ENCODE measurements at places on chromosomes 13 and 19. TPM values are rescaled to one million over a fixed set of nuclear protein-coding genes. Genes with fewer than 3 reads are reported as not detected.

The SKA3 gene
- total RNA-seq, result 0.65 TPM

GRCh38 chr19:1592024-1592754 is 476 bp downstream of the MBD3 start:
- DNase-seq, result peak; percentile 90

The SOX1 gene
- not detected for total RNA-seq

- no peak for DNase-seq
Measured at GRCh38 chr19:53626976-53627375, 4.8 kb upstream of the DPRX start.

DNA sequence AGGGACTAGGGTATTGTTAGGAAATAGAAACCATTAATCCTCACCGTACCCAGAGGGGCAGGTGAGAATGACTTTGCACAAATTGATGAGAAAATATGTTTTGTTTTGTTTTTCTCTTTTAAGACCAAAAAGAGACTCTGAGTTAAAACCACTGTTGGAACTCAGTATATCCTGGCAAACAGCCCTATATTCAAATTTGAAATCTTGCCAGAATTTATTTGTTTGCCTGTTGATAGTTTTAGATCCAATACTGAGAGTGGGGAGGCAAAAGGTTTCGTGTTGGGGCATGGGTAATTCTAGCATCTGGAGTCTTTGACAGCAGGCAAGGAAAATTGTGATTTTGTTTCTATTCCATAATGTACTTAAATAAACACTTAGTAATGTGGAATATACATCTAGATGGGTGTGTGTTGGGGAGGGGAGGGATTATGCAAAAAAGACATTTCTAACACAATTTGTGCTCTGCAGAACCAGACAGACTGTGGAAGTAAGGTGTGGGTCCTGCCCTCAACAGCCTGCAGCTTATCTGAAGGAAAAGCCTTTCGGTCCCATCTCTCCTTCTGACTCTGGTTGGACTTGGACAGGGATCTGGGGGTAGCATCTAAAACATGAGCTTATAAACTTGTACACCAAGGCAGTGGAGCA is 190.7 kb downstream of the OXGR1 start:
- no peak for DNase-seq

The VSIG10L gene
- 0.86 TPM for total RNA-seq

DNA sequence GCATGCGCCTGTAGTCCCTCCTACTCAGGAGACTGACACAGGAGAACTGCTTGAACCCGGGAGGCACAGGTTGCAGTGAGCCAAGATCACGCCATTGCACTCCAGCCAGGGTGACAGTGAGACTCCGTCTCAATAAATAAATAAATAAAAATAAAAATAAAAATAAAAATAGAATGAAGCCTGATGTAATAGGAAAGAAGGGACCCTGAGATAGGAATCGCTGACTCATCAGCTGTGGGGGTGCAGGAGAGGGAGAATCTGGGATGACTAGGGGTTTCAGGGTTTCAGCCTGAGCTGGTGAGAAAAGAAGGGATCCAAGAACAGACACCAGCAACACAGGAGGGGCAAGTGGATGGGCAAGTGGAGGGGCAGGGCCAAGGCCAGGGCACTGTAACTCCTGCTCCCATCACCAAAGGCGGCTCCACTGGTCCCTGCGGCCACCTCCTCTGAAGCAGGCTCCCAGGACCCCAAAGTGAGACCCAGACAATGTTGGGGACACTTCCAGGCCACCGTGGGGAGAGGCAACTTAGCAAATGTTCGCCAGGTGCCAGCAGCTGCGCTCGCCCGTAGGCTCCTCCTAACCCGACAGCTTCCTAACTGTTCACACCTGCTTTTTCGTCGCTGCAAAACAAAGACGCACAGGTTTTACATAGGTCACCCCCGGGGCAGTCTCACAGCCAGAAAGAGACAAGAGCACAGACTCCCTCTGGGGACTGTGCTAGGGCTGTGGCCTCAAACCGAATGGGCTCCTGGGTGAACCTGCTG is 1.2 kb downstream of the HAUS8 start:
- DNase-seq, result no peak

DNA sequence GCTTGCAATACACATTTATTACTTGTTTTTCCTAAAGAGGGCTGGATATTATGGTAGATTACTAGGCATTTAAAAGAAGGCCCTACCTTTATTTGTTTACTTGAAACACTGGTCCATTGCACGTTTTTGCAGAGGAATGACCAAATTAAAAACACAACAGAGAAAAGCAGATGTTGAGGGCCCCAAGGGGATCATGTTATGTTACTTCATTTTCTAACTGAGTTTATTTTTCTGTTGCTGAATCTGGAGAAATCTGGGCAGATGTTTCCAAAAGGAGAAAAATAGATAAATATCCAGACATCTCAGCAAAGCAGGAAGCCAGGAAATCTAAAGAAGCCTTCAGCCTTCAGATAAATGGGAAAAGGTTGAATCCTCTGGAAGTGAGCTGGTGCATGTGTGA is 353.0 kb downstream of the NDFIP2 start:
- DNase-seq, result no peak

DNA sequence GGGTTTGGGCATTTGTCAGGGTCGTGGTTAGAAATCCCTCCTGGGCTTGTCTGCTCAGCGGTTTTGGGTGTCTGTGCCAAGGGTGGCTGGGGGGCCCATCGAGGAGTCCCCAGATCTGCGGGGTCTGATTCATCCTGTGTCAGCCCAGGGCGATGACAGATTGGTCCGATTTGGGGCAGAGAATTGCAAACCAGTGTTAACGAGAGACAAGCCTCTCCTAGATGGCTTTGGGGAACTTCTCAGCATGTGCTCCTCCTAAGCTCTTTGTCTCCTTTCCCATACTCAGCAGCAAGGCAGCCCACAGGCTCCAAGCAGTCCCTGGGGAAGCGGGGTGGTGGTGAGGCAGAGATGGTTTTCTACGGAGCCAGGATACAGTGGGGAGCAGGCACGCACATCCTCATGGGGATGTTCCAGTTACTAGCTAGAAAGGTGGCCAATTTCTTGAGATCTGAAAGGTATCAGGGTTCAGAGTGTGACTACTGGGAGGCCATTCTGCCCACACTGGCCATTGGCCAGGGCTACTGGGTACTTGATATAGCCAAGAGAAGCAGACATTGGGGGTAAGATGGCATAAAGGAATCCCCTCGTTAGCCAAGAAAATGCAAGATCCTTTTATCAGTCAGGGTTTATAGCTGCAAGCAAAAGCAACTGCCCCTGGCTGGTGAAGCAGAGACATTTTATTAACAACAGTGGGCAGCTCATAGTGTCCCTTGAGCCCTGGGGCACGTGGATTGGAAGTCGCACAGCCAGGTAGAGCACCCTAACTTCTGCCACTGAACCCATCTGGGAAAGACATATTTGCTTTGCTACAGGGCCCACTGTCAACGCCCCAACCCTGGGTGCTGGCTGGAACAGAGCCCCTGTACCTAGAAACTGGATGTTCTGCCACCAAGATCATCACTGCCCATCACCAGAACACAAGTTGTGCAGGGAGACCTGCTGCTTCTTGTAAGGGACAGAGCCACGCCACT is 63.6 kb downstream of the RGCC start:
- no peak for DNase-seq

Data from cardiac septum (tissue), 1 donor.